D721Med (cell line): ENCODE measurements at places on chromosomes 13 and 19.

DNA sequence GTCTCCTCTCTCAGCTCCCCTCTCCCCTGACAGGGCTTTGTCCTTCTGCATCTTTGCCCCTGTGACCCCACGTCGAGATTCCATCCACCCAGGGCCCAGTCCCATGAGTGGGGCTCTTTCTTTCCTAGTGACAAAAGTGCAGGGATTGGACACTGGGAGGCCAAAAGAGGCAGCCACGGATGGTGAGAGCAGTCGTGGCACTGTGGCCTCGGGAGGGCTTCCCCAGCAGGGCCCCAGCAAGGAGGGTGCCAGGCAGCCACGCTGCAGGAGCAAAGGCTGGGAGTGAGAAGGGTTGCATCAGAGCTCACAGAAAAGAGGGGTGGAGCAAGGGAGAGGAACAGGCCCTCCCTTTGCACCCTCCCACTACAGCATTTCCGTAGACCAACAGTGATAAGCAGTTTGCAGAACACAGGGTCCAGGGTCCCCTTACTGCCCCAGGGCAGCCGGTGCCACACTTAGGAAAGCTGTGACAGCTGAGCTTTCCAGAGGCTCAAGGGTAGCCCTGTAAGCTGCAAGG lies 4.9 kb downstream of the ZSCAN1 start:
- DNase-seq: no peak

DNA sequence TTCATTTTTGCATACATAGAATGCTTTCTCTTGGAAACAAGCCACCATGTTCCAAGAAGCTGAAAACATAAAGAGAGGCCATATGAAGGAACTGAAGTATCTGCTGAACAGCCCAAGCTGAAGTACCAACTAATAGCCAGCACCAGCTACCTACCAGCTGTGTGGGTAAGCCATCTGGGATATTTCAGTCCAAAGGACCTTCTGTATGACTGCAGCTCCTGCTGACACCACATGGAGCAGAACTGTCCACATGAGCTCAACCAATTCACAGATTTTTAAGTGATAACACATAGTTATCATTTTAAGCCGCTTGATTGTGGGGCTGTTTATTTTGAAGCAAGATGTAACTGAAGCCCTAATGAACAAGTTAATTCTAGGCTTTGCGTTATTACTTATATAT lies 621.1 kb upstream of the KLHL1 start:
- no peak for DNase-seq

- no peak for DNase-seq
Measured at GRCh38 chr19:5017235-5017634, 48.3 kb downstream of the KDM4B start.

GRCh38 chr19:47433121-47433520 lies 13.8 kb upstream of the MEIS3 start:
- no peak for DNase-seq

- DNase-seq: no peak
Measured at GRCh38 chr13:43016226-43016625, 7.2 kb upstream of the DNAJC15 start.

GRCh38 chr19:27822336-27822735 lies 1390.6 kb downstream of the UQCRFS1 start:
- no peak for DNase-seq

DNA sequence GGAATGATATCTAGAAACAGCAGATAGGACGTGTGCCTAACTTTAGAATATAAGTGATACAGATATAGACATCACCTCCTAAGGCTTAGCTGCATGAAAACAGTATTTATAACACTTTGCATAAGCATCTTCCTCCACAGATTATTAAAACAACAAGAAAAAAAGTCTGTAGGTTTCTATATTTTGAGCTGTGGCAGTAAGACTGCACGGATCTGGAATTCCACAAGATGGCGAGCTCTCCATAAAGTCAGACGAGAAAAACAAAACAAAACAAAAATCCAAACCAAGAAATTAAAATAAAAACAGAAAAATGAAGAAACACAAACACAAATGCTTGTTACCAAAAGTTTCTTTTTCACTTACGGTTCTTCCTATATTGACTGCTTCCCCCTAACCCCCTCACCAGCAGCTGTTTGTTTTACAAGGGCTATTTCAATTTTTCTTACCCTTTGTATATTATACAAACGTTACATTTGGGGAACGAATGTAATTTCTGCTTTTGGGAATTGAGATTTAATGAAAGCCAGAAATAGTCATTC lies 285.8 kb downstream of the MYO16 start:
- DNase-seq: no peak

GRCh38 chr13:30421093-30422053 lies 920 bp upstream of the UBE2L5 start:
- no peak for DNase-seq

DNA sequence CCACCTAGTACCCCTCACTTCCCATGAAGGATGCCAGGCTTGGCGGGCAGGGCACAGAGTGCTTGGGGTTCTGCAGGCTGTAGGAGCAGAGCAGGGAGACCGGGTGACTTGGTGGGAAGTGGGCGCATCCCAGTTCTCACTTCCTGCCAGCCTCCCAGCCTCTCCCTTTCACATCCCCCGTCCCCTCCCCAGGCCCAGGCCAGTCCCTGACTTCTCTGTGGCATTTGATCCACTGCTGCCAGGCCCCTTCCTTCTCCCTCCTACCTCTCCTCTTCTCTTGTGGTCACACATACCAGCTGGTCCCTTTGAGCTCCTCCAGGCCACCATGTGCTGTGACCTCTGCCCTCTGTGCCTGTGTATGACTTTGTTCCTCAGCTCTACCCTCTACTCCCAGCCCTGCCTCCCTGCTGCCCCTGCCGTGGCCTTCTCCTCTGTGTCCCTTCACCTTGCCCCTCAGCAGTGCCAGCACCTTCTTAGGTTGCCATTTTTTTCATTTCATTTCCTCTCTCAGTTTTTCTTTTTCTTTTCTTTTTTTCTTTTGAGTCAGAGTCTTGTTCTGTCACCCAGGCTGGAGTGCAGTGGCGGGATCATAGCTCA lies 19.5 kb downstream of the MYO1F start:
- DNase-seq: no peak

DNA sequence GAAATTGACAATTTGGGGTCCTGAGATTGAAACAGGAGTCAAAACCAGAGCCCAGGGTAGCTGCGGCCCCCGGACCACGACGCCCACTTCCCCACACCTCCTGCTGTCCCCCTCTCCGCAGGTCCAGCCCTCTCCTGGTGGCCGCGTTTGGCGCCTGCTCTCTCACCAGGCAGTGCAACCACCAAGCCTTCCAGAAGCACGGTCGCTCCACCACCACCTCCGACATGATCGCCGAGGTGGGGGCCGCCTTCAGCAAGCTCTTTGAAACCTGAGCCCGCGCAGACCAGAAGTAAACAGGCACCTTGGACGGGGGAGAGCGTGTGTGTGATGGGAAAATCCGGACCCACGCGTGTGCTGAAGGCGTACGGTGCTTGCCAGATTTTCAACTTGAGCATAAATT lies 22.9 kb downstream of the NAXD start:
- DNase-seq: no peak

DNA sequence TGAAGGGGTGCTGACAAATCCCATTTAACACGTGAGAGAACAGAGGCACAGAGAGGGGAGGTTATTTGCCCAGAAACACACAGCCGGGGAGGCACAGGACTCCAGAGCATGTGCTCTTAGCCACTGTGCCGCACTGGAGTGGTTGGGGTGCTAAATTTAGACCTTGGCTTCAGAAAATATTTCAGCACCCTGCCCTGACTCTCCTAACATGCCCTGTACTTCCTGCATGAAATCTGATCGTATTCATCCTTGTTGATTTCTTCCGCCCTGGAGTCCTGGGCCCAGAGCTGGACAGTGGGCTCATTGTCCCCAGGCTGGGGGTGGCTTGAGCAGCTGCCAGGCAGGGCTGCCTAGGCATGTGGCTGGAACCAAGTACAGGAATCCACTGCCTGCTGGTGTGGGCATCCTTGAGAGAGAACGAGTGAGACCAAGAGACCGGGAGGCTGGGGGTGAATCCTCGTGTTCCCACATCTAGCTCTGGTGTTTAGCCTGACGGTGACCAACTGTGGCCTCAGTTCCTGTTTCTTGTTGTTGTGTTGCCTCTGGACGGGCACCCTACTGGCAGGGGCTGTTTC lies 5.3 kb downstream of the SLC27A1 start:
- DNase-seq: no peak

- DNase-seq: no peak
Measured at GRCh38 chr19:19162495-19162894, 7.6 kb downstream of the MEF2B start.

DNA sequence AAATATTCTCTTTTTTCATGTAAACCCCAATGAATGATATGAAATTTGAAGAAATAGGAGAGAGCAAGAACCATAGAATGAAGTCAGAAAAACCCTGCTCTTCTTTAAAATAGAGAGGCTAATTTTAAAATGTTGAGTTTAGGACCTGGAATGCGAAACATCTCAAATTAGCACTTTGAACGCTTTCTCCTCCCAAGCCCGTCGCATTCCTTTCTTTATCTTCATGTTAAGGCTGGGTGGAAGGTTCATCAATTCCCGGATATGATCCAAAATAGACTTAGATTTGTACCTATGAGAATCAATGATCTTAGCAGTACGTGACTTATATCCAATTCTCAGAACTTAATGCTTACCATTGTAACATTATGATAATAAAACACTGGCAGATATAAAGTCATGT lies 24.1 kb upstream of the LGALS16 start:
- DNase-seq: no peak

- no peak for DNase-seq
Measured at GRCh38 chr13:65600702-65601101, 1629.4 kb downstream of the PCDH9 start.
